ENCODE measurements at places on chromosomes 6 and 20.

- DNase-seq, result no peak
Observed at GRCh38 chr6:46220352-46221221, 49.8 kb upstream of the ENPP5 start.

GRCh38 chr6:163712566-163712961 lies 298.0 kb downstream of the QKI start:
- DNase-seq, result no peak

- DNase-seq, result no peak
Observed at GRCh38 chr6:44663860-44664634, 276.5 kb downstream of the CDC5L start.

GRCh38 chr6:142708651-142709050 lies 236.3 kb downstream of the HIVEP2 start:
- DNase-seq, result no peak

DNA sequence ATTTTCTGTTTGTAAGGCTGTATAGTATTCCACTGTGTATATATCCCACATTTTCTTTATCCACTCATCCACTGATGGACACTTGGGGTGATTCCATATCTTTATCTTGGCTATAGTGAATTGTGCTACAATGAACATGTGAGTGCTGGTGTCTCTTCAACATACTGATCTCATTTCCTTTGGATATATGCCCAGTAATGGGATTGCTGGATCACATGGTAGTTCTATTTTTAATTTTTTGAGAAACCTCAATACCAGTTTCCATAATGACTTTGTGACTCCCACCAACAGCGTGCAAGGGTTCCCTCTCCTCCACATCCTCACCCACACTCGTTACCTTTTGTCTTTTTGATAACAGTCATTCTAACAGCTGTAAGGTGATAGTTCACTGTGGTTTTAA lies 166.0 kb downstream of the ARHGAP18 start:
- DNase-seq, result no peak

DNA sequence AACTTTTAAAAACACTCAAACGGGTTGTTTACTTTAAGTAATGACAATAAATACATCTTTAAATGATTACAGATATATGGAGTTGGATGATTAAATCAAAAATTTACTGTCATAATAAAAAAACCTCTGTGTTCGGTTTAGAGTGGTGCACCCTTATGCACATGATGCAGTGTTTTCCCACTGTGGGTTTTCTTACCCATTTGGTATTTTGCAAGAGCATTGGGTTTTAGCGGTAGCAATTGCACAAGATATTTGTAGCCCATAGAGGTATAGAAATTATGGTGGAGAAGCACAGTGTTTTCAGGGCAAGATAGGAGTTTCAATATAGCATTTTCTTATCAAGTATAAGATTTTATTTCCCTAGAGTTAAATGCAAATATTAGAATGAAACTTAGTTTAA lies 410.8 kb upstream of the PLCB4 start:
- DNase-seq, result no peak

- peak; percentile 5 for DNase-seq
Observed at GRCh38 chr6:83193747-83194566, 800 bp downstream of the RWDD2A start.

DNA sequence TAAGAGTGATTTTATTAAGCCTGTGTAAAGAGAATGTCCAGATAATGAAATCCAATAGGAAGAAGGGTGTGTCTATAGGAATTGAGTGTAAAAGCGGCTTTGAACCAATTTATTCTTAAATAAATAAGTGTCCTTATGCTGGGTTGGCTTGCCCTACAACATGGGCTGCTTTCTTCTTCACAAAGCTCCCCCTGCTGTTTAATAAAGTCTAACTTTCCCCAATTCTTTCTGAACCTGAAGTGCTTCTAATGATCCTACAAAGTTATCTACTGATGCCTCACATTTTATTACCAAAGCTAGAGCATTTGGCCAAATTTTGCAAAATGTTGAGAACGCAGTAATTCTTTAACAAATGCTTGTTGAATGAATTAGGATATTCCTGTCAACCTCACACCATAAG lies 36.3 kb upstream of the SIRT5 start:
- DNase-seq, result no peak

DNA sequence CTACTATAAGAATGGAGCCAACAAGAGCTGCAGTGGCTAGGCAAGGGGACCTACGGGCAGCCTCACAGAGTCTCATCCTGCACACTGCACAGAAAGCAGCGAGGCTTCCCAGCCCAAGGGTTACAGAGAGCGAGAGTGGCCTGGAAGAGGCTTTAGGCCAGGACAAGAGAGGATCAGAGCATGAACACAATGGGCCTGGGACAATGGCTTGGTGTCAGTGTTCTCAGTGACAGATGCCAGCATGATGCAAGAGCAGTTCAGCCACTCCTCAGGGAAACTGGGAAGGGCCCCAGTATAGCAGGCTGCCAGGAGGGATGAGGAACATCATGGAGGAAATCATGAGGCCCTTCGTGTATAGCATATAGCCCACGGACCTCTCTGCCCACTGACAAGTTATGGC lies 108.0 kb downstream of the NUS1 start:
- no peak for DNase-seq

DNA sequence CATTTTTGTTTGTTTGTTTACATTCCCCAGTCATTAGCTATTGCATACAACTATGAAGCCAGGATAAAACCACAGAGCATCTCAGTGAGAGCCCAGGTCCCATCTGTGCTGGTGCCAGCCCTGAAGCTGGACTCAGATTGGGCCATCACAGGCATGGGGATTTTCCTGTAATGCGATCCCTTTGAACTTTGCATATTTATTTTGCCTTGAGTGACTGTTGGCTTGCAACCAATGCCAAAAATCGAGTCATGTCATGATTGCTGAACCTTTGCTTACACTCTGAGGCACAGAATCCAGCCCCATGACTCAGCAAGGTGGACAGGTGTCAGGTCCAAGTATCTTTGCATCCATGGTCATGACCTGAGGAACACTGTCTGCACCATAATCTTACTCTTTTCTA lies 46.2 kb upstream of the GGTLC1 start:
- no peak for DNase-seq

DNA sequence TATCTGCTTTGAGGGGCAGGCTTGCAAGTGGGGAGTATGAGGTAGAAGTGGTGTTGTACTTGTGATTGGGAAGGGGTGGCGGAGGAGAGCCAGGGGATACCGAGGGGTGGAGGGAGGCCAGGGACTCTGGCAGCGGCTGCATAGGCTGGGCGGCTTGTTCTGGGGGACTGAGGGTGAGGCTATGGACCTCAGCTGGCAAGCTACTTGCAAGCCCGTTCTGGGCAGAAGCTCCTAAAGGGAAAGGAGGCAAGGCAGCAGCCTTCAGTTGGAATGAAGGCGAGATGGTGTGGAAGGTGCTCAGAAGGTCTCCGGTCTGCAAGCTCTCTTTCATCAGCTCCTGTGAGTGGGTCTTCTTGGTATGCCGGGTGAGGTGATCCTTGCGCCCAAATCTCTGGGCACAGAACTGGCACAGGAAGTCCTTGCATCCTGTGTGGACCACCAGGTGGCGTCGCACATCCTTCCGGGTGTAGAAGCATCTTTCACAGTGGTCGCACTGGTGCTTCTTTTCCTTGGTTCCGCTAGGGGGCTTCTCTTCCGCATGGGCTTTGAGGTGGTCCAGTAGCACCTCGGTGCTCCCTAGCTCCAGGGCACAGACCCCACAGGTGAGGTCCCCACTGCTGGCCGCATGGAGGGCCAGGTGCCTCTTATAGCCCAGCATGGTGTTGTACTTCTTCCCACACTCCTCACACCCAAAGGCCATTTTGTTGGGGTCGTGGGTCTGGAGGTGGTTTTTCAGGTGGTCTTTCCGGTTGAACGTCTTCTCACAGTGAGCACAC lies 66.0 kb downstream of the PLAGL1 start:
- DNase-seq, result peak; percentile 27

DNA sequence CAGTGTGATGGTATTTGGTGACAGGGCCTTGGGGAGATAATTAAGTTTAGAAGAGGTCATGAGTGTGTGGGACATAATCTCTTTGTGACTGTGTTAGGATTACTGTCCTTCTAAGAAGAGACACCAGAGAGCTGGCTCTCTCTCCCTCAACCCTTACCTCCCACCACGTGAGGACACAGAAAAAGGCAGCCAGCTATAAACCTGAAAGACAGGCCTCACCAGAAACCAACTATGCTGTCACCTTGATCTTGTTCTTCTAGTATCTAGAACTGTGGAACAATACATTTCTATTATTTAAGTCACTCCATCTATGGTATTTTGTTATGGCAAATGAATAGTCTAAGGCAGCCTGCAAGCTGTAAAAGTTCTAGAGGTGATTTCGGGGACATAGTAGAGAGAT lies 203.7 kb downstream of the OTOR start:
- no peak for DNase-seq

DNA sequence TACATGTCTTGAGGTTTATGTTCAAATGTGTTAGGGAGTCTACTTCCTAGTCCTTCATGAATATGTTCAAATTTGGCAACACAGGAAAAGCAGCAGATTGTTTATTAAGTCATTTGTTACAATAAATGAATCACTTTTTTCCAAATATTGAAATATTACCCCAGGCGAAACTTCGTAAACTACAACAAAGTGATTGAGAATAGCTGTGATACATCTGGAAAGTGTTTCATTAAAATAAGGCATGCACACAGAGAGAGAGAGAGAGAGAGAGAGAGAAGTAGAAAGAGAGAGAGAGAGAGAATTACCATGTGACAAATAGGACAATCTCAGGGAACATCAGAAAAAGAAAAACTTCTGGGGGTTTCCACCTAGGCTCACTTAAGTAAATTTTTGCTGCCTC lies 363.1 kb upstream of the PTCHD4 start:
- no peak for DNase-seq

DNA sequence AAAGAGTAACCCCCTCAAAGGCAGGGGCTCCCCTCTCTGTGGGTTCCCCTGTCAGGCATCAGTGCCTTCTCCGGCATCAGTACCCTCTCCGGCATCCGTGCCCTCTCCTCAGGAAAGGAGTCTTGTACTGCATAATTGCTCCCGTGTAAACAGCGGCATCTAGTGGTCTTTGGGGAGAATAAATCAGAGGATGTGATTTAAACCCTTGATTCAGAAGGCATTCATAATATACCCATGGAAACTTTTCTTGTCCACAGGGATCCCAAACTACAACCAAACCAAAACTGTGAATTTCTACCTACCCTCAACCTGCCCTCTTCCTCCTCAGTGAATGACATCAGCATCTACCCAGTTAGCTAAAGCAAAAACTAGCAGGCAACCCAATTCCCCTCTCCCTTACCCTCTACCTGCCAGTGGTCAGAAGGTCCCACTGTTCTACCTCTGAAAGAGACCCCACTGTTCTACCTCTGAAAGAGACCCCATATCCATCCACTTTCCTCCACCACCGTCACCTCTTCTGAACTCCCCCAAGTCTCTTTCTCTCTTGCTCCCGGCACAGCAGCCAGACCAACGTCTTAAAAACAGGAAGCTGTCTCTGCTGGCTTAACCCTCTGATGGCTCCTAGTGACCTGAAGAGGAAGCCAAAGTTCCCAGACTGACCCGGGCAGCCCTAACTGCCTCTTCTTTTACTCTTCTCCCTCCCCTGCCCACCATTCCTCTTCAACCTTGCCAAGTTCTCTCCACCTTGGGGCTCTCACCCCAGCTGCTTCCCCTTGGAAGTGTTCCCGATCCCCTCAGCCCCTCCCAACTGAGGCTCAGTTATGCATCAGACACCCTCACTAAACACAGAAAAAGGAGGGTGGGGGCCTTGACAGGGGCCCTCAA lies 27.2 kb downstream of the UBE2V1 start:
- peak; percentile 15 for DNase-seq

DNA sequence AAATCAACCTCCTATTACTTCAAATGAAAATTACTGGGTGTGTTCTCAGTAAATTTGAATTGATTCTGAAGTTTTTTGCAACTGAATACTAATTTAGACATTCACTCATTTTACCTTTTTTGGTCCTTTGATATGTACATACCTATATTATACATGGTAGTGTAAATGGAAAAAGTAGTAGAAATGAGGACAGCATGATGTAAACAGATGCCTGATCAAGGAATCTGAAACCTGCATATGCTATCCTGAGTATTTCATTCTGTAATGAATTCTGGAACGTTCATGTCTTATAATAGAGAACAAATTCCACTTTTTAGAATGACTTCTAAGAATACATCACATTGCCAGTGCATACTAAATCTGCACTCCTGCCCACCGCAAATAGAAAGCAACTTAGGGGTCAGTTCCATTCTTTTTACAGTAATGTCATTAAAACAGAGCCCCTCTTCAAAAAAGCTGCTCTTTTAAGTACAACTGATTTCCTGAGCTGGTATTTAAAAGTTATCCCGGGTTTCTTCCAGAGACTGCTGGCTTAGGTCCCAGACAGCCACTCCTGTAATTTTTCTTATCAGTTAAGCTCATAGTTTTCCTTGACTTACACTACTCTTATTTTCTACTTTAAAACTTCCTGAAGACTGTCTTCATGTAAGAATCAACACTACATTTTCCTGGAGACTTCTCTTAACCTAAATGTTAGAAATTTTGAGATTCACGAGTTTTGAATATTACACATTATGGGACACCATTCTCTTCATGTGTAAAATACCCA lies 48.4 kb downstream of the MAP3K7 start:
- DNase-seq, result no peak

- no peak for DNase-seq
Observed at GRCh38 chr20:14295770-14296309, 41.6 kb downstream of the FLRT3 start.

DNA sequence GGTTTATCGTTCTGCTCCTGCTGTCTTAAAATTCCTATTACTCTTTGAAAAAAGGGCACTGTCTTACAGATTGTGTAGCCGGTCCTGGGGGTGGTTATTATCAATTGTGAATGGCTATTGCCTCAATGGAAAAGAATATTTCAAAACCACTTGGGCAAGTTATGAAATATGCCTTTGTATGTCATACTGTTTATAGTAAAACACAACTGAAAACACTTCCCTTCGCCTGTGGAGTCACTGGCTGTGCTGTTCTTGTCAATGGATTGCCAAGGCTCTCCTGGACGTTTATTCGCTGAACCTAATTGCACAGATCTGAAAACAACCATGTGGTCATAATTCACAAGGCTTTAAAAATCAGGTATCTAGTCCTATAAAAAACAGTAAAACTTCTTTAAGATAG lies 47.8 kb upstream of the TAGAP start:
- no peak for DNase-seq

DNA sequence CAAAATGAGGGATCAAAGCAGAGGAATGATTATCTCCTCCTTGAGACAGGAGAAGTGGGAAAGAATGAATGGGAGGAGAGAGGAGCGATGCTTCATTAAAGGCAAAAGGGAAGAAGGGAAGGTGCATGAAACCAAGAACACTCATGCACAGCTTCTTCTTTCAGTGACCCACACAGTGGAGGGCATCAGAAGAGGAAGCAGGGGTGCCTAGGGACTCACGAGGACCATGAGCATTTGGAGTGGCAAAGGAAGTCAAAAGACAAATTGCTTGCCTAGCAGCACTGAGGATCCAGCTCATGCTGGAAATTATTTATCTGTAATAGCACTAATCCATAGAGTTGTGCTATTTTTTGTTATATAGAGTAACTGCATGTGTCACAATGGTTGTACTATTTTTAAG lies 66.1 kb downstream of the SMLR1 start:
- no peak for DNase-seq

DNA sequence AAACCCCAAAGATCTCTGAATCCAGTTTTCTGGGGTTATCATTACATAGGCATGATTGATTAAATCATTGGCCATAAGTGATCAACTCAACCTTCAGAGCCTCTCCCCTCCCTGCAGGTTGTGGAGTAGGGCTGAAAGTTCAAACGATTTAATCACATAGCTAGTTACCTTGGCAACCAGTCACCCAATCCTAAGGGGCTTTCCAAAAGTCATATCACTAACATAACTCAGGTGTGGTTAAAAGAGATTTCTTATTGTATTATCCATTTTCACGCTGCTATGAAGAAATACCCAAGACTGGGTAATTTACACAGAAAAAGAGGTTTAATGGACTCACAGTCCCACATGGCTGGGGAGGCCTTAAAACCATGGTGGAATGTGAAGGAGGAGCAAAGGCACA lies 935.1 kb upstream of the SLC35B3 start:
- DNase-seq, result no peak
